NCI-H2171 treated with DMSO at 0.1 percent for 48 hours (cell line): ENCODE measurements at places on chromosomes 4 and X.

DNA sequence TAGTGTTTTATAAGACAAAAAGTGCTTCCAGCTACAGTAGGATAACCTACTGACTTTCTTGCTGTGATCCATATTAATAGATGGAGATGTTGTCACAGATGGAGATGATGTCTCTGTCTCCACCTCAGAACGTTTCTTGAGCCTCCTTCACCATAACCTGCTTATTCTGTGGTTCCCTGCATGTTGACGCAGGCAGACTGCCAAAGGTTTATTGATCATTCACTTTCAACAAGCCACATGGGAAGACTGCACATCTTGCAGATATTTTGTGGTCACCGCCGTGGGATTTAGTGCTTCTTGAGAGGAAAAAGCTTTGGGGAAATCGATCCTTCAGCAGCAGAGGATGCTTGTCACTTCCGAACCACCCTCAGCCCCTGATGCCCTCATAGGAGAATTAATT lies 943.0 kb upstream of the PRKX start:
- DNase-seq: no peak

- no peak for DNase-seq
Observed at GRCh38 chr4:107937040-107937439, 5.7 kb downstream of the CYP2U1 start.

DNA sequence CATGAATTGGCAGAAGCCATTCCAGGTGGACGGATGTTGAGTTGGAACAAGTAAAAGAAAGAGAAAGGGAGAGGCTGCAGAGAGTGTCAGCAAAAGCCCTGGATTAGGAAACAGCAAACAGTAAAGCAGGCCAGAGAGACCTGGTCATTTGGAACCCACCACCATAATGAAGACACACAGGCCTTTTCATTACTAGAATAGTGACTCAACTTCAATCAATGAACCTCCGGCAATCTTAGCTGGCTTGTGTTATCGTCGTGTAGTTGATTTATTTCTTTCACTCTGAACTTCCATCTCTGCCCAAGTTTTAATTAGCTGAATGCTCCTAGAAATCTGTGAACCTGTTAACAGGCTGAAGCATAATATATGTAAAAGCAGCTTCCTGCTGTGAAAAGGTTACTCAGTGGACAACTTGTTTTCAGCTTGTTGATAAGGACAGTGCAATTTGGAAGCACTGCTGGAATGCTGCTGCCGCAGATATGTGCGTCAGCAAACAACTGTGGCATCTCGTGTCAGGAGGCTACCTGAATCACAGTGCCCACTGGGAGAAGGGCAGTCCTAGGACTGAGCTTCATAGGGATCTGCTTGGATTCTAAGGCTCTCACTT lies 68.8 kb downstream of the SPANXN4 start:
- no peak for DNase-seq

- DNase-seq: no peak
Observed at GRCh38 chrX:97159916-97160800, 276.4 kb downstream of the RPA4 start.

DNA sequence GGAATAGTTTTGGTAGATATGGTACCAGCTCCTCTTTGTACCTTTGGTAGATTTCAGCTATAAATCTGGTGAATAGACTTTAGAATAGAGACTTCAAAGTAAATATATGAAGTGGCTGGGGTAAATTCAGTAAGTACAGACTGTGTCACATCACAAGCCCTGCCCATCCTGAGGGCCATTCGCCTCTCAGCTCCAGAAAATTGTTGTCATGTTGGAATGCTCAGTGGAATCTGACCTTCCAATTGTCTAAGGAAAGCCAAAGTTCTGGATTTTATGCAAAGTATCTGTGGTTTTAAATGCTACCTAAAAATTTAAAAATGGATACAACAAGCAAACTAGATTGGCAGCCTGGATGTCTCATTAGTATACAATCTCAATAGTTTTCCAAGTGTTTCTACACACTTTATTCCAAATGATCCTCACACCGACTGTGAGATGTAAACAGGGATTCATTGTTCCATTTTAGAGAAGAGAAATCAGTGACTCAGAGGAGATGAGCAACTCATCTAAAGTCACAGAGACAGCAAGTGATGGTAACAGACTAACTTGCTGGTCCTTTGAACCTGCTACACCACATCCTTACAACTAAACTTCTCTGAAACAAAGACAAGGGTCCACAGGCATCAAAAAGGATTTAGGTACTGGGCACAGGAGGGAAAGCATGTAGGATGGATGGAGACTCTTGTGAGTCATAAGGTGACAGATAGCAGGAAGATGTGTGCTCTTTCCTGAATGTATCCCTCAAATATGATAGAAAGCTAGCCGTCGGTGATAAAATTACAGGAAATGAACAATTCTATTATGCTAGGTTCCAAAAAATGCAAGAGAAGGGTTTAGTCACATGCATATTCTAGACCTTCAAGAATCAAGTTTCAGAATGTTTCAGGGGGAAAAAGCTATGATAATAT lies 127.3 kb downstream of the ATP10D start:
- DNase-seq: no peak

- no peak for DNase-seq
Observed at GRCh38 chrX:14220386-14220944, 190.8 kb upstream of the GEMIN8 start.

GRCh38 chrX:68372665-68373064 lies 60.6 kb downstream of the OPHN1 start:
- DNase-seq: no peak

DNA sequence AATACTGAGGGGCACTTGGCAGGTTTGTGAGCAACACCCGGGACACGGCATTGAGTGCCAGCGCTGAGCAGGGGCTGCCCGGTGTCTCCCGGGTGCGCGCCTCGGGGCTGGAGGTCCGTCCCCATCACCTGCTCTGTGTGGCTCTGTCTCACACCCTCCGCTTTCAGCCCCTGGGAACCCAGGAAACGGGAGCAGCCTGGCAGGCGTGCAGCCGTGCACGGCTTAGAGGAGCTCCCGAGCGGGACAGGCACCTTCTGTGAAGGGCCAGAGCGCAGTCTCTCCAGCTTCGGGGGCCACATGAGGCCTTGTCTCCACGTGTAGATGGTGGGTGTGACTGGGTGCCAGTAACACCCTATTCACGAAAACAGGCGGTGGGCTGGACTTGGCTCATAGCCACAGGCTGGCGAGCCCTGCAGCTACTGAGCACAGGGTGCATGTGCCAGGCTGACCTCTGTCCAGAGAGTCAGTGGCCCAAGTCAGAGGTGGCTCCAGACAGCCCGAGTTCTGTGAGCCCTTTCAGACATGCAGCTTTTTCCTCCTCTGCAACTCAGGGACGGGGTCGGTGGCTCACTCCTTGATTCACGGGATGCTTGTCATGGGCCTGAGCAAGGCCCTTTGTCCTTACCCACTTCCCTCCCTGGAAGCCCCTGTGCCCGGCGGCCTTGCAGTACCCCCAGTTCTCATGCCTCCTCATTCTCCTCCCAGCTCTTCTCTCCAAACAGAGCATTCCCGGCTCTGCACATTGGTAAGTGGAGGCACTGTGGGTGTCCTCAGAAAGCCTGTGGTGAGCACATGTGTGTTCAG lies 23.5 kb downstream of the UVSSA start:
- no peak for DNase-seq

DNA sequence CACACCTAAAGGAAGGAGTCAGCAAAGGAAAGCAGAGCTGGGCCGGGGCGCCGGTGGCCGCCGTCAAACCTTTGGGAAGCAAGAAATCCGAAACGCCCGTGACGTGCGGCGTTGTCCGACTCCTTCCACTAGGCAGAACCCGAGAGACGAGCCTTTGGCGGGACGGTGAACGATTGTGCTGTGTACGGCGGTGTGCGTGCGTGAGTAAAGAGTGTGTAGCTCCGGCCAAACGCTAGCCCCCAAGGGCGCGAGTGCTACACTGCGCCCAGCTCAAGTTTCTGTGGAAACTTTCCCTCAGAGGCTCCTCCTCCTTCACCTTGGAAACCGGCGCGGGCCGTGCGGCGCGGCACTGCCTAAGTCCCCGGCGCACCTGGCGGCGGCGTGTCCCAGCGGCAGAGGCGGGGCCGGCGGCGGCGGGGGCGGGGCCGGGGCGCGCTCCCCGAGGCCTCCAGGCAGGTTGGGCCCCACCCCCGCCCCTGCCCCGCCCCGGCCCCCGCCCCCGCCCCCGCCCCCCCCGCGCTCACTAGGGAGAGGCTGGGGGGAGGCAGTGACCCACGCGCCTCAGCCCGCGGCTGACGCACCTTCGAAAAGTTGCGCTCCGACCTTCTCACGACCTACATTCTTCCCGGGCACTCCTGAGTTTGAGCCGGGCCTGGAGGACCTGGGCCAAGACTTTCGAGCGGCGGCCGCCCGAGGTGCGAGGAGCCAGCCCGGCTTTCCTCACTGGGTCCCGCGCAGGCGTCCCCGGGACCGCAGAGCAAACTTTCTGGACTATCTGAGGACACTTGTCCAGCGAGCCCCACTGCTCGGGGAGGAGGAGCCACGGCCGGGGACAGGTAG lies at the start of gene FHIP1A:
Gene FHIP1A, plus strand, starts transcription at position 547 of the 840 bp plus-strand sequence. CDS start 157,084 bp downstream, outside the sequence.
- DNase-seq: peak; percentile 67

DNA sequence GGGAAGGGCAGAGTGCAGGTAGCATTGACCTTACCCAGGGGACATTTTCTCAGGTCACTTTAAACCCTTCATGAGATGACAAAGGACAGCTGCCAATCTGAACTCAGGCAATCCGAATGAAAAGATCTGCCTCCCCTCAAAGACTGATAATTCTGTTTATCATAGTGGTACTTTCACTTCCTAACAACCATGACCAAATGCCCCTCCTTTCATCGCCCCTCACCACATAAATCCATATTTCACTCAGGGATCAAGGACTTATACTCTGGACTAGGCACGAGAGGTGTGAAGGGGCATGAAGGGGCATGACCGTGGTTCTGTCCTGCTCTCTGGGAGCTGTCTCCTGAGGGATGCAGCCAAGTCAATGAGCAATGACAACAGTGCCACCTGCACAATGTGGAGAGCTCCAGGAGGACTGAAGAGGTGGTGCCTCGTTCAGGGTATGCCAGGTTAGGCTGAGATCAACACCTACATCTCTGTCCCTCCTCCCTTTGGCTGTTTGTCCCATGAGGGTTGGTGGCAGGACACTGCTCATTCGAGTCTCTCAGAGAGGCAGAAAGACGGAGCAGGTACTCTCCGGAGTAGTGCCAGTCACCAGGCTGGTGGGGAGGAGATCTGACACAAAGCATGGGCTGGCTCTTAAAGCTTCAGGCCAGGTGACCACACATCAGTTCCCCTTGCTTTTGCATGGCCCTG lies 12.5 kb downstream of the HS3ST1 start:
- no peak for DNase-seq

- no peak for DNase-seq
Observed at GRCh38 chrX:24934279-24934678, 81.5 kb downstream of the ARX start.

DNA sequence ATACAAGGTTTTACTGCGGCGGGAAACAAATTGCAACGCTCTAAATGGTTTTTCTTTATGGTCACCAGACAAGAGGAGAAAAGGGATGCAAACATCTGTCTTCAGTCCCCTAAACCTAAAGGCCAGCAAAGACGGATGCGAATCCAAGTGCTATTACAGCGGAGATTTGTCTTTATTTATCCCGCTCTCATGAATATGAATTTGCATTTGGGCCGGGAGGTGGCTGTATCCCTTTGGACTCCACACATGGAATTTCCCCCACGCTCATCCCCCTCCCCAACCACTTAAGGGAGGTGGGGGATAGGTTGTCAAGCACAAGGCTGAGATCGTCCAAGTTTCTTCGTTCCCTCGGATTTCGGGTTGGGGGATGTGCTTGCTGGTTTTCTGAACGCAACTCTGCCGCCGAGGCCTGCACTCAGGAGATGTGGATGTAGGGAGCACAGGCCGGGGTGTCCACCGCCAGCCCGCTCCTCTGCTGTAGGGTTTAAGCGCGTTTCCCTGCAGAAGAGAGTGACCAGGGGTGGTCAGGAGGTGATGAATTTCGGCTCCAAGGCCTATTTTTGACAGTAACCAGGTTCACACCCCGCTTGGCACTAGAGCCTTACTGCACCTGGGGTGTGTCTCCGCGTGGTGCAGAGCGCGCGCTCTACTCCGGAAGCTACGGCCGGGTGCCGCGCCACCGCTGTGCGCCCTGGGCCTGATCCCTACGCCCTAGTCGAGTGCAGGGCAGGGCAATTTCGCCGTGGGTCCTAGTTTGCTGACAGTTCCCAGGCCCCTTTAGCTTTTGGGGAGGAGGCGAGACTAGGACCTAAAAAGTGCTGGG lies 2.3 kb upstream of the PHOX2B start:
- no peak for DNase-seq

DNA sequence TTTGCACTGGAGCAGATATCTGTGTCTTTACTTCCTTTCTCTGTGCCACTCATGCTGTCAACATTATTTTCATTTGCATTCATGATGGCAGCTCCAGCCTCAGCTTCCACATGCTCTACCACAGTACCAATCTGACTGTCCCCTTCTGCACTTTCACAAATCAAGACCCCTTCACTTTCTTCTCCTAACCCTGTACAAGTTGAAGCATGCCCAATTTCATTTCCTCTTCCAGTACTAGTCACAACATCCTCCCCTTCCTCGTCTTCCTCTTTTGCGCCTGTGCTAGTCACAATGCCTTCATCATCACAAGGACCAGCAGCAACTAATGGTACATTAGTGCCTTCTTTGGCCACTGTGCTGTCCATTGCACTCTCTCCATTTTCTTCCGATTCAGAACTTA lies 26.5 kb downstream of the BOD1L1 start:
- DNase-seq: no peak

DNA sequence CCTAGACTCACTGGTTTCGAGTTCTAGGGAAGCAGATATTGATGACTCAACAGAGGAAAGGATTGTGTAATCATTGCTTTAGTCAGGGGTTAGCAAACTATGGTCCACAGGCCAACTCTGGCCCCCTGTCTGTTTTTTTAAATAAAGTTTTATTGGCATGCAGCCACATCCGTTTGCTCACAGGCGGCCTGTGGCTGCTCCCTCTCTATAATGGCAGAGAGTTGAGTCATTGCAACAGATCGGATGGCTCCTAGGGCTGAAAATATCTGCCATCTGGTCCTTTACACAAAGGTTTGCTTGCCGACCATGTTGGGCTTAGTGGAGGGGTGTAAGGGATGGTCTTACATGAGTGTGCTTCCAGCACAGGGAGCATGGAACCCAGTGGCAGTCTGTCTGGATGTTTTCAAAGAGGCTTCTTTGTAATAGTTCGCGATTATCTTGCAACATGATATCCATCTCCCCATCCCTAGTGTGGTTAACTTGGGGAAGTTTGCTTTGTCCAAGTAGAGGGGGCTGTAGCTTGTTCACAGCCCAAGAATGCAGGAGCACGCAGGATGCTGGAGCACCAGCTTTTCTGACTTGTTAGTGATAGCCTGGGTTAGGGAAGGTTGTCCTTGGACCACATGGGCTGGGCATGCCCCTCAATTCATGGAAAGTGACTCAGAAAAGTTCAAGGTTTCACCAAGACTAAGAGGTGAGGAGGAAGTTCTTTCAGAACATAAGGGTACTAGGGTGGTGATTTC lies 59.3 kb upstream of the CLDN34 start:
- peak; percentile 47 for DNase-seq

- DNase-seq: peak; percentile 55
Observed at GRCh38 chr4:87679449-87680169, 29.5 kb downstream of the DMP1 start.
